Ureter (tissue), 1 donor: ENCODE measurements at places on chromosomes 2 and 18. TPM values are rescaled to one million over a fixed set of nuclear protein-coding genes. Genes with fewer than 3 reads are reported as not detected.

The HES6 gene
- 3.4 TPM for total RNA-seq

The C2orf72 gene
- 1.0 TPM for total RNA-seq

GRCh38 chr2:9303528-9304225 lies 97.1 kb downstream of the ASAP2 start:
- DNase-seq = no peak

DNA sequence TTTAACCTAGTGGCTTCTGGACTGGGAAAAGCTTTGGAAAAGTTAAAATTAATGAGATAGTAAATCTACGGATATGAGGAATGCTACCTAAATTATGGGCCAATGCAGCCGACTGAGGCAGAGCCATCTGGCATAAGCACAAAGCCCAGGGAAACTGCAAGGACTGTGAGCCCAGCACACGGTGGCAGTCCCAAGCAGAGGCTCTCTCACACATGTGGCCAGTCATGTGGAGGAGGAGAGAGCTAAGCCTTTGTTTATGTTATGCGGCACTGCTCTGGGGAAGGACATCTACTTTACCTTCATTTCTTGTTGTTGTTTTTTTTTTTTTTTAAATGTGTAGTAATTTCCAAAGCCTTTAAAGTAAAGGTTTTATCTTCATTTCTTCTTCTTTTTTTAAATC lies 267.0 kb downstream of the STK39 start:
- DNase-seq = no peak

- no peak for DNase-seq
Observed at GRCh38 chr2:226310146-226310545, 489.5 kb downstream of the IRS1 start.
